ENCODE measurements at places on chromosomes 7 and 10.

DNA sequence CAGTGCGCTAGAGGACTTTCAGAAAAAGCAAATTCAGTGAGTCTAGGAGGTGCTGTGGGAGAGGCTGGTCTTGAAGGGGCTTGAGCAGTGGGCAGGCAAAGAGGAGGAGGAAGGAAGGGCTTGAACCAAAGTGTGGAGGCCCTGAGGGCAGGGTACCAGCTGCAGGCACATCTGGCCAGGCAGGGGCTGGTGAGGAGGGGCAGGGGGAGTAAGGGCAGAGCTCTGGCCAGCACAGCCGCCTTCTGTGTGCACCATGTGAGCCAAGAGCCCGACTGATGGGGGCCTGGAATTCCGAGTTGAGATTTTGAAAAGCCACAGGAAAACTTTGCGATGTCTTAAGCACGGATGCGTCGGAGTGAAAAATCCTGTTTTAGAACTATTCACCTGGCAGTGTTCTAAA lies 74.5 kb downstream of the PRPF18 start:
- no peak for DNase-seq

GRCh38 chr7:5139998-5140397 lies 50.0 kb upstream of the WIPI2 start:
- no peak for DNase-seq

GRCh38 chr7:6012355-6013104 lies 3.5 kb downstream of the AIMP2 start:
- DNase-seq: no peak

- DNase-seq: no peak
These were observed 33.3 kb upstream of the LYZL2 start for GRCh38 chr10:30662814-30663213.

DNA sequence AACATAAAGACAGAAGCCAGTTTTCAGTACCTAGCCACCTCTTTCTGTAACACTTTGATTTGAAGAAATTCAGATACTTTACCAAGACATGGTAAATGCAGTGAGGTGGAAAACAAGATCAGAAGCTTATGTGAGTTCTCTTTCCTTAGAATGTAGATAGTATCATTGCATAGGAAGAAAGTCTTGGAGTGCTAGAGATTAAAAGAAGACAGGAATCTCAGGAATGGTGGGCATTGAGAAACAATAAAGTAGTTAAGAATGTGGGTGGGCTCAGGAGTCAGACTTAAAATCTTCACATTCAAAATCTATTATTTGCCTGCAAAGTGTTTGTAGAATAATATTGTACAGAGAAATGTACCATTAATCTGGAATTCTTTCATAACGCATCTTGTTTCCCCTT lies 58.9 kb downstream of the POLL start:
- DNase-seq: no peak

DNA sequence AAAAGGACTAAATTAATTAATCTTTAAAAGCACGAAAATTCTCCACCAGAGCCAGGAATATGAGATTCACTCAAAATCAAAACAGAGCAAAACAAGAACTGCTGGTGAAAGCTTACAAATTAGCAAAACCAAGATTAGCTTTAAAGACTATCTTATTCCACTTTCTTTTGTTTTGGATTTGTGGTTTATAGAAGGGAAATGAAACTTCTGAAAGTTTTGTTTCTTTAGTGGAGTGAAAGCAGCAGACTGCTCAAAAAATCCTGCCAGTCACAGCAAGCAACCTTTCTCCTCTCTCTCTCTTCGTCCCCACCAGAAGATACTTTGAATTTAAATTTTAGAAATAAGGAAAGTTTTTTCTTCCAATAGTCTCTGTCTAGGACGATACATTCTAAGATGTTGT lies 7.8 kb downstream of the ACTA2 start:
- no peak for DNase-seq

Data from GM04504 (cell line).